ENCODE measurements at places on chromosomes 7 and 10.

DNA sequence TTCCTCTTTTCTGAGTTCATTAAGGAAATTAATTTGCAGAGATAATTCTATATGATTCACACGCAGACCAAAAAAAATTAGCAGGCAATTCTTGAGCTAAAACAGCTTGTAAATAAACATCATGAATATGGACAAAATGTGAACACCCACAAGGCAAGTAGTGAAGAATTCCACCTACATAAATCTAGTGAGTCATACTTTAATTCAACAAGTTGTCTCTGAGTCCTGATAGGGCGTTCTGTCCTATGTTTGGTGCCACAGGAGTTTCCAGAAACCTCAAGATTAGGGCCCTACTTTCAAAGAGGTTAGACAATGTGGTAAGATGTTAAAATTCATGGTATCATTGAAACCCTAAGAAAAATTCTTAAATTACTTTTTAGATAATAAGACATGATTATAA is 122.3 kb downstream of the SGMS1 start:
- DNase-seq, result no peak

DNA sequence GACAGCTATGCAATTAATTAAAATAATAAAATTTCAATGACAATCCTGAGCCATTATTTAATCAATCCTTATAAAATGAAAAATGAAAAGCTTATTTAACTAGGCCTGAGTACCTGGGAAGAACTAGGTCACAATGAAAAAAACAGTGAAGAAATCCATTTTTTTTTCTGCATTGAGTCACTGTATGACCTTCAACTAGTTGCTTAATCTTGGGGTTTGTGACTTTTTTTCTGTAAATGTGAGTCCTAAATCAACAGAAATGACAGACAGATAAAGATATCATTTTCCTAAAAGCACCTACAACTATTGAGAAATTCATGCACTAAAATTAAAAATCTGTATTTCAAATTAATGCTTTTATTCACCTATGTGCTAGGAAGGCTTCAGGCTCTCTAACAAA is 96.8 kb downstream of the TMEM26 start:
- DNase-seq, result no peak

- no peak for DNase-seq
These were observed 18.6 kb upstream of the DRGX start for GRCh38 chr10:49414496-49414895.

DNA sequence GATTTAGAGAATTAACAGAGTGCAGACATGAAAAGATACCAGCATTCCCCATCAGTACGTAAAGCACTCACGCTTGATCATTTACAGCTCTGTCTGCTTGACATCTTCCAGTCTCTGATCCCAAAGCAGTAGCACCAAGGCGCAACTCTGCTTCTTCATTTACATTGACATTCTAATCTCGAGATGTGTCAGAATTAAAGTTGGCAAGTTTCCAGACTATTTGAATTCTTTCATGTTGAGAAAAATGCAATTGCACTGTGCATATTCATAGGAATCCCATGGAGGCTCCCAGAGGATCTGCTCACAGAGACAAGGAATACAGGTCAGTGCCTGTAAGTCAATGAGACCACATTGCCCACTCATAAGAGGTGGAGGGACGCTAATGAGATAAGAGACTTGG is 183.9 kb downstream of the LRRN3 start:
- DNase-seq, result no peak

DNA sequence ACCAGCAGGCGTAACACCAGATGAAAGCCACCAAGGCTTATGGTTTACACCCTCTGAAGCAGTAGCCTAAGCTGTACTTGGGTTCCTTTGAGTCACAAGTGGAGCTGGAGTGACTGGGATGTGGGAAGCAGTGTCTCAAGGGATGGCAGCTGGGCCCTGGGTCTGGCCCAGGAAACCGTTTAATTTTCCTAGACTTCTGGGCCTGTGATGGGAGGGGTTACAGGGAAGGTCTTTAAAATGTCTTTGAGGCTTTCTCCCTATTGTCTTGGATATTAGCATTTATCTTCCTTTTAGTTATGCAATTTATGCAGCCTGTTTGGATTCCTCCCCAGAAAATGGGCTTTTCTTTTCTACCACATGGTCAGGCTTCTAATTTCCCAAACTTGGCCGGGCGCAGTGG is 568.2 kb downstream of the ANKRD7 start:
- no peak for DNase-seq

DNA sequence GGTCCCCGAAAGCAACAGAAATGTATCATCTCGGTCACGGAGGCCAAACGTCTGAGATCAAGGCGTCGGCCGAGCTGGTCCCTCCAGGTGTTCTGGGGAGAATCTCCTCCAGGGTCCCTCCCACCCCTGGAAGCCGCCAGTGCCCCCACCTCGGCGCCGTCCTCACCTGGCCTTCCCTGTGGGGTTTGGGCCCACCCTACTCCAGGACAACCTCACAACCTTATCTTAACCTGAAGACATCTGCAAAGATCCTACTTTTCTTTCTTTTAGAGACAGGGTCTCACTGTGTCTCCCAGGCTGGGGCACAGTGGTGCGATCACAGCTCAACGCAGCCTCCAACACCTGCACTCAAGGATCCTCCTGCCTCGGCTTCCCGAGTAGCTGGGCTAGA is 33.4 kb downstream of the ADAP1 start:
- DNase-seq, result no peak

- no peak for DNase-seq
These were observed 979 bp upstream of the NODAL start for GRCh38 chr10:70442332-70442988.

- DNase-seq, result no peak
These were observed 137.7 kb downstream of the CREB5 start for GRCh38 chr7:28549998-28550397.

DNA sequence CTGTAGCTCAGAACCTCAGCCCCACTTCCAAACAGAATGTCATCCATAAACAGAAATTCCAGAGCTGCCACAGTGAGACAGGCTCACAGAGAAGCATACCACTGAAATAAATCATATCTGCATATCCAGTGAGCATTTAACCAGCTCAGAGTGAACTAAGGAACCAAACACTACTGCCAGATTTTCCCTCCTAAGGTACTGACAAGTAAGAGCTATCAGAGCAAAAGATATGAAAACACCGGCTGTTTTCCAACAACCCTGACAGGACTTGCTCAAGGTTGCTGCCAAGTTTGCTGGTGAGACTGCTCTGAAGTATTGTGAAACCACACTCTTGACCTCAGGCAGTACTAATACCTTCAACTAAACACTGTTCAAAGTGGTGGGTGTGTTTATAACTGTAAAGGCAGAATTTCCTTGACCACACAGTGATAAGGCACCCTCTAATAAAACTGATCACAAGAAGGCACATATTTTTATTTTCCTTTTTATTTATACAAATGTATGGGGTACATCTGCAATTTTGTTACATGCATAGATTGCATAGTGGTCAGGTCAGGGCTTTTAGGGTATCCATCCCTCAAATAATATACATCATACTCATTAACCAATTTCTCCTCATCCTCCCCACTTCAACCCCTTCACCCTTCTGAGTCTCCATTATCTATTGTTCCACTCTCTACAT is 18.3 kb downstream of the SGMS1 start:
- DNase-seq, result peak; percentile 56

GRCh38 chr10:43027331-43027955 is 49.4 kb upstream of the RET start:
- DNase-seq, result no peak

GRCh38 chr7:41404375-41405074 is 298.4 kb downstream of the INHBA start:
- DNase-seq, result no peak

DNA sequence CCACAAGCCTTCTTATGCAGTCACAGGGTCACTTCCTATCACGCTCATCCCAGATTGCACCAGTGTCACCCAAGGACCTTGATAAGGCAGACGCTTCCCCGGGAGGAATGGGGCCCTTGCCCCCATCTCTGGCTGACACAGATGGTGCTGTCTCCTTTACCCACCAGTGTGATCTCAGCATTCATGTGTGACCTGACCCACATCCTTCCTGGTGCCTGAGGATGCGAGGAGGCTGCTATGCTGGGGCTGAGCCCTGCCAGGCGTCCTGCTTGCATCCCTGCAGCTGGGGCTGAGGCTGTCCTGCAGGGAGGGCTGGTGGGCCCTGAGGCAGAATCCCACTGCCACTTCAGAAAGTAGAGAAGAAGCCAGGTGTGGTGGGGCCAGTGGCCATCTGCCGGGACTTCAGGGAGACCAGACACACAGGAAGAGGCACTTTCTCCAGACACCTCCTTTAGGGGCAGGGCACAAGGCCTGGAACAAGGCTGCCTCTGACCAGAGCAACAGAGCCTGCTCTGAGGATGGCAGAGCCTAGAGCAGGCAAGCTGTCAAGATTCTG is 35.3 kb downstream of the RASGEF1A start:
- DNase-seq, result no peak

DNA sequence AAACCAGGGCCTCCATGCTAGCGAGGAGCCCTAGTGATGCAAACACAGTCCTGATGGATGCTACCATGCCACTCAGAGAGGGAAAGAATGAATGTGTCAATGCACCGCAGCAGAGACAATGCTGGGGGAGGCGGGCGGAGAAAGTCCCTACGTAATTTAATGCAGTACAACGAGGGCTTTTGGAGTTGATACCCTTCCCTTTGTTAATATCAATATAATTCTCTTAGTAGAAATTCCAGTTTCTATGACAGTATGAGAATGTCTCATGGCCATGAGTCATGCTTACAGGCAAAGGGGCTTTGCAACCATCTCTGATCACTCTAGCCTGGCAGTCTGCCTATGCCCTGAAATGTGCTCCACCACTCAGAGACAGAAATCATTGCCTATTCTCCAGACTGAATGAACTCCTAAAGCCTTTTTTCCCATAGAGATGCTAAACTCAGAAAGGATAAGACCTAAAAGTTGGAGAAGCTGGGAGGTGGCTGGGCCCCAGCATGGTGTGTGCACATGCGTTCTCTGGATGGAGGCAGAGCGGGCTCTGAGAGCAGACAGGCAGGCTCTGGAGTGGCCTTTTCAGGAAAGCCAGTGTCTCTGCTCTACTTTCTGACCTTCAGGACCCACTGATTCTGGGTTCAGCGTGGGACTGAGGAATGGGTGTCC is 20.3 kb upstream of the GIMAP2 start:
- DNase-seq, result no peak

GRCh38 chr7:33040803-33041516 is 21.6 kb downstream of the NT5C3A start:
- no peak for DNase-seq

- DNase-seq, result no peak
These were observed 132.9 kb downstream of the OAT start for GRCh38 chr10:124285587-124286527.

- no peak for DNase-seq
These were observed 38.4 kb downstream of the DIP2C start for GRCh38 chr10:650886-651615.

DNA sequence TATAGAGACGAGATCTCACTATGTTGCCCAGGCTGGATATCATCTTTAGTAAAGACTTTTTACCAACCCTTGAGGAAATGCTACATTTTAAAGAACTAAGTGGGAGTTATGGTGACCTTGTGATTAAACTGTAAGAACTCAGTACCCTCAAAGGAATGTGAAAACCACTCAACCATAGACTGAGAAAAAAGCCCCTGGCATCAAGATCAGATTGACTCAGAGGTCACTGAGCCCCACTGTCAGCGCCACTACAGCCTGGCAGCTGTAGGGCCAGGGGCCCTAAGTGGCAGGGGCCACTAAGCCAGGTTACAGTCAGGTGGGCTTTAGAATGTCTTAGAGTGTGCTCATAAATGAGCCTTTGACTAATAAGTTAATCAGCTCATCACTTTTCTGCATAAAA is 55.9 kb downstream of the APBB1IP start:
- DNase-seq, result no peak

GRCh38 chr7:47806701-47807103 is 141.6 kb downstream of the PKD1L1 start:
- peak; percentile 77 for DNase-seq

DNA sequence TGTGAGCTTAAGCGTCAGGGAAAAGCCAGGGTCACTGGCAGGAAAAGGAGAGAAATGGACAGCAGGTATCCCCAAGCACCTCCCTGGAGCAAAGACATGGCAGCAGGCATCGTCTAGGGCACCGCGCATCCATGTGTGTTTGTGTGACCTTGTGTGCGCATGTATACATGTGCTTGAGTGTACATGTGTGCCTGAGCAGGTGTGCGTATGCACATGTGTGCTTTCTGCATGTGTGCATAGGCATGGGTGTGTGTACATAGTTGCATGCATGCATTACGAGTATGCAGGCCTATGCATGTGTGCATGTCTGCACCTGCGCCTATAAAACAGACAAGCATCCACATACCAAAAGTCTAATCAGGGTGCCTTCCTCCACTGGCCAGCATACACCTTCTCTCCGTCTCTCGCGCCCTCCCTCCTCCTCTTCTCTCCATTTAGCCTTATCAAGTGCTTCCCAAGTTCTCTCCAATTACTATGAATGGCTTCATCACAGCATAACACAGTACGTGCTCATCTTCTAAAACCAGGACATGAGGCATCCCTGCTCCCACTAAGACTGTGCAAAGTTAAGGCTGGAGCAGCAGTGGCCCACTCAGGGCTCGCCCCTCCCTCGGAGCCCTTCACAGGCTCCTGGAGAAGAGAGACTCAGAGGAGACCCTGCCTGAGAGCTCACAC is 30.6 kb downstream of the RASGEF1A start:
- DNase-seq, result no peak

DNA sequence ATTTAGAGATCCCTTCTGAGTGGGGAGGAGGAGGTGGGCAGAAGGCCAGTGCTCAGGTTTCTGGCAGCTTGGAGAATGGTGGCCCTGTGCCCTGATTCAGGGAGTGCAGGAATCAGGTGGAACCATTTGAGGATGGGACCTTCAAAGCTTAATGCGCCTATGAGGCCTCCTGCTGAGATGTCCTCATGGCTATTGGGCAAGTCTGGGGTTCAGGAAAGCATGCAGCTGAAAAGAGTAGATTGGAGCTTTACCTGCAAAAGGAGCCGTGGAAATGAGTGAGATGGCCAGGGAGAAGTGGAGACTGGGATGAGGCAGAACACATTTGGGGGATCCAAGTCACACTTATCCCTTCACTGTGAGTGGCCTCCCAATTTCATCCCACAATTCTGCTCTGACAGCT is 6.1 kb downstream of the FFAR4 start:
- no peak for DNase-seq

GRCh38 chr7:121372376-121373010 is 23.6 kb downstream of the FAM3C start:
- no peak for DNase-seq

DNA sequence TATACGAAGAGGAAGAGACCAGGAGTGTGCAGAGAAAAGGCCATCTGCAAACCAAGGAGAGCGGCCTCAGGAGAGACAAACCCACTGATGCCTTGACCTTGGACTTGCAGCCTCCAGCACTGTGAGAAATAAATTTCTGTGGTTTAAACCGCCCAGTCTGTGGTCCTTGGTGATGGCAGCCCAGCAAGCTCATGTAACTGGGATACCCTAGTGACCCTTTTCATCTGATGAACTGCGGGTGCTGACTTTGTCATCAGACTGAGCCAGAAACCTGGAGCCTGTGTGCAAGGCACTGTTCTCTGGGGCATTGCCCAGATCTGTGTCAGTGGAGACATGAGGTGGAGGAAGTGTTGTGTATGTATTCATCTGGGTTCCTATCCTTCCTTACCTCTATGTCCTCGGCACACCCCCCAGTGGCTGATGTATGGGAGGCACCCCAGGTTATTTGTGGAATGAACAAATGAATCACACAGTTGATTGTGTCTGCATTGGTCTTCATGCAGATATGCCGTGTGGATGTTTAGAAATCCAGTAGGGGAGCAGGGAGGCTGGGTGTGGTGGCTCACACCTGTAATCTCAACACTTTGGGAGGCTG is 64.5 kb upstream of the BTBD16 start:
- DNase-seq, result no peak

- DNase-seq, result no peak
These were observed 2.5 kb downstream of the ENTPD1 start for GRCh38 chr10:95758351-95759025.

GRCh38 chr7:4948402-4948801 is 10.6 kb downstream of the MMD2 start:
- no peak for DNase-seq

All from tibial nerve (tissue), 4 donors.